Activated CD4-positive, alpha-beta T cell treated with anti-CD3 and anti-CD28 coated beads, Interleukin-2, amount 10 ng/mL, durations not matched to agents 7 days and 5 days (primary cell): ENCODE measurements at places on chromosomes 12 and 14. TPM values are rescaled to one million over a fixed set of nuclear protein-coding genes. Genes with fewer than 3 reads are reported as not detected.

- no peak for DNase-seq
These were observed 88.0 kb downstream of the OSBPL8 start for GRCh38 chr12:76471579-76471978.

The SERPINA9 gene
- total RNA-seq, result not detected

DNA sequence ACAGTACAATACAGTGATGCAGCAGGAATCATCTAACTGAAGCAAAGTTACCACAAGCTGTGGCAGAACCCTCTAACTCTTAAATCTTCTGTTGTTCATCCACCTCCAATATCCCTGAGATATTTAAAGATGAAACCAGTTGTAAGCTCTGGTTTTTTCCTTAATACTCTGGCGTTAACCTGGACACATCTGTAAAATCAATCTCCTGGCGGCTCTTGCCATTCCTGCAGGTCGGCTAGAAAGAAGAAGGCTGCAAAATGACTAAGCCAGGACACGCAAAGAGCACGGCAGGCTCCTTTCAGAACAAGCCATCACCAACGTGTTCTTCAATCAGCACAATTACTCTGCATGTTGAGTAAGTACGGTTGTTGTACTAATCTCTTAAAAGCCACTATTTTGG is 309.3 kb downstream of the MED13L start:
- no peak for DNase-seq

GRCh38 chr12:9796346-9796745 is 30.9 kb upstream of the KLRF1 start:
- DNase-seq, result peak; percentile 53

The SIRT4 gene
- total RNA-seq, result 1.8 TPM

- peak; percentile 37 for DNase-seq
These were observed 11.6 kb downstream of the FBXW8 start for GRCh38 chr12:116922194-116922897.

DNA sequence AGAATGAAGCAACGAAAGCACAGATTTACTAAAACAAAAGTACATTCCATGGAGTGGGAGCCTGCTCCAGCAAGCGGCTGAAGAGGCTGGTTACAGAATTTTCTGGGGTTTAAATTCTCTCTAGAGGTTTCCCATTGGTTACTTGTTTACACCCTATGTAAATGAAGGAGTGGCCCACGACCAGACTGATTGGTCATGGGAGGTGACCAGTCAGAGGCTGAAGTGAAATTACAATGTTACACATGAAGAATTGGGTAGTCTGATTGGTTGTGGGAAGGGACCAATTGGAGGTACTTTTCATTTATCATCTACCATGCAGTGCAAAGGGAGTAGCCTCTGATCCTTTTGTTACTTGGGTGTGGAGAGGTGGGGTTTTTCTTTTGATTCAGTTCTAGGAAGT is 36.2 kb upstream of the APPL2 start:
- no peak for DNase-seq
